RKO (cell line): ENCODE measurements at places on chromosomes 4 and X.

GRCh38 chr4:144591401-144591800 lies 54.6 kb upstream of the HHIP start:
- DNase-seq, result no peak

DNA sequence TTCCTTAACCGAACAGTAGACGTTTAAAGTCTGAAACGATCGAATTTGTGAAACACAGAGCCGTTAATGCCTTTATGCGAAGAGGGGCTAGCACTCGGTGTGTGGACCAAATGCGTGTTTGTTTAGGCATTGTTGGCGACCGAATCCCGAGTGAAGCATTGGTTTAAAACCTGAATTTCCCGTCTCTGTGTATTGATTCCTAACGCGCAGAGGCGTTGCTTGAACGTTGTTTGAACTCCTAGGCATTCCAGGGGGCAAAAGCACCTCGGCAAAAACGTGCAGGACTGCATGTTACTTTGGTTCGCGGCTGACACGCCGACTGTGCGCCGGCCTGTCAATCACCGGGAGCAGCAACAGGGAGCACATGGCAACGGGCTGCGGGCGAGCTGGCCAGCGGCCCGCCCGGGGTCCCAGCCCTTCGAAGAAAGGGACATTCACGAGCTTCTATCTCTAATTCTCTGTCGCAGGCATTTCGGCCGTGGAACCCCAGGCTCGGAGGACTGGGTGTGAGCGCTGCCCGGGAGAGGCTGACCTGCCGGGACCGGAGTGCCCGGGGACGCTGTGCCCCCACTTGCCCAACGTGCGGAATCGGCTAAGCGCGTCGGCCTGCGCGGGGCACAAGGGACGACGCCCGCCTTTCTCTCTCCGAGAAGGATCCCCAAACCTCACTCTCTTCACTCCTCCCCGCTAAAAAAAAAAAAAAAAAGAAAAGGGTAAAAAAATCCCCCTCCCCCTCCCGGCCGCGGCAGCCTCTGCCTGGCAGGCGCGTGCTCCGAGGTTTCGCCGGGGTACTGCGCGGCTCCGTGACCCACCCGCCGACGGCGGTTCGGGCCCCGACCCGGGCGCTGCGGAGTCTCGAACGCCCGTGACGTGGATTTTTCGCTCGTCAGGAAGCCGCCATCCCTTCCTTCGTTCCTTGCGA lies 810 bp downstream of the SPRY1 start:
- peak; percentile 79 for DNase-seq

- peak; percentile 46 for DNase-seq
These were observed 39.3 kb upstream of the LPAR4 start for GRCh38 chrX:78708262-78708661.

- no peak for DNase-seq
These were observed 162.4 kb downstream of the UNC5C start for GRCh38 chr4:95386410-95386809.

- DNase-seq, result no peak
These were observed 29.1 kb downstream of the TRAPPC11 start for GRCh38 chr4:183688216-183688615.

DNA sequence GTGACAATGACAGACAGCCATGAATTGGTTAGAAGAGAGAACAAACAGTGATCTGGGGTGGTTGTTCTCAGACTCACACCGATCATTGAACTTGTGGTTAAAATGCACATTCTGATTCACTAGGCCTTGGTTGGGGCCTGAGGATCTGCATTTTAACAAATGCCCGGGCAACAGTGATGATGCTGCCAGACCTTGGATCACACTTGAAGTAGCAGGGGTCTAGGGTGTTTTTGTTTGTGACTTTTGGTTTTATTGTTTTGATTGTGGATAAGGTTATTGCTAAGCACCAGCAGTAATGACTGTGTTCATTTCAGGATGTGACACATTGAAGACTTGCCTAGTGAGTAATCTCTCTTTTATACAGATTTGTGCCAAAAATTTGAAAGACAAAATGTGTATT lies 36.5 kb downstream of the TXLNG start:
- DNase-seq, result peak; percentile 83

GRCh38 chrX:40104985-40105834 lies 7.5 kb upstream of the BCOR start:
- DNase-seq, result peak; percentile 35

DNA sequence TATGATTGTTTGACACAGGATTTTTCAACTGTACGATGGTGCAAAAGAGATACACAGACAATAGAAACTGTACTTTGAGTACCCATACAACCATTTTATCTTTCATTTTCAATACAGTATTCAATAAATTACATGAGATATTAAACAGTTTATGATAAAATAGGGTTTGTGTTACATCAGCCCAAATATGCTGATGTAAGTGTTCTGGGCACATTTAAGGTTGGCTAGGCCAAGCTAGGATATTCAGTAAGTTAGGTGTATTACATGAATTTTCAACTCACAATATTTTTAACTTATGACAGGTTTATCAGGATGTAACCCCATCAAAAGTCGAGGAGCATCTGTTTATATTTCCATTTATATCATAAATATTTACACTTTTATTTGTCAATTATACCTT lies 42.9 kb upstream of the PLS3 start:
- no peak for DNase-seq

DNA sequence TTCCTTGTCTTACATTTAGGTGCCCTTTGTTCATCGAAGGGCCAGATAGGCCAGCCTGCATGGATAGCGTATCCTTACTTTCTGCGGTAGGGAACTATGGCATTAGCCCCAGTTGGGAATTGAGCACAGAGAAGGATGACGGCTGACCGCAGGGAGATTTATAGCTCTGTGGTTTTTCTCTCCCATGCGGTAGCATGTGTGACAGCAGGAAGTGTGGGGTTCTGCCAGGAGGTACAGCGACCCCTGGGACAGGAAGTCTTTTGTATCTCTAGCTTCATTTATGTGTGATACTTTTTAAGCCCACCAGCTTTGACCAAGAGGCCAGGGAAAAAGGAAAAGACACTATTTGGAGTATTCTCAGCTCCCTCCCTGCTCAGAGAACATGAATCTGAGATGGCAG lies 33.1 kb downstream of the GAB3 start:
- no peak for DNase-seq

DNA sequence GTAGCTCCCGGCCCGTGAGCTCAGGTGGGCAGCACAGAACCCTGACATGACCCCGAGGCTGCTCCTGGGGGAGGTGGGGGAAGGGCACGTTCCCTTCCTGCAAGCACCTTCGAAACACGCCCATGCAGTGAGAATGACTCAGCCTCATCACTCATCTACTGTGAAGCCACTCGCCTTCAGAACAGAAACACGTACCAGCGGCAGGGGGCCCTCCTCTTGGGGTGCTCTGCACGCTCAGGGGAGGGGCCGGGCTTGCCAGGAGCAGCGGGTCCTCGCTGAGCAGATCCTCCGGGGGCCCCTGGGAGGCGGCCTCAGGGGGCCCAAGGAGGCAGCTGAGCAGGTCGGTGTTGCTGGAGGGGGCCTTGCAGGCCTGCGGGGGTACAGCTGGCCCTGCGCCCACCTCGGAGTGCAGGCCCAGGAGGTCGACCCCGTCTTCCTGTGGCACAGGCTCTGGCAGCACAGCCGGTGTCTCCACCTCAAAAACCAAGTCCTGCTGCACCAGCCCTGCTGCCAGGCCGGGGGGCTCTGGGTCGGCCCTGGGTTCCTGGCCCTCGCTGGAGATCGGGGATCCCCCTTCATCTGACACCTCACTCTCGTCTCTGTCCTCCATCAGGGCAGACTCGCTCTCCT lies 40.9 kb upstream of the CPLX1 start:
- peak; percentile 25 for DNase-seq

DNA sequence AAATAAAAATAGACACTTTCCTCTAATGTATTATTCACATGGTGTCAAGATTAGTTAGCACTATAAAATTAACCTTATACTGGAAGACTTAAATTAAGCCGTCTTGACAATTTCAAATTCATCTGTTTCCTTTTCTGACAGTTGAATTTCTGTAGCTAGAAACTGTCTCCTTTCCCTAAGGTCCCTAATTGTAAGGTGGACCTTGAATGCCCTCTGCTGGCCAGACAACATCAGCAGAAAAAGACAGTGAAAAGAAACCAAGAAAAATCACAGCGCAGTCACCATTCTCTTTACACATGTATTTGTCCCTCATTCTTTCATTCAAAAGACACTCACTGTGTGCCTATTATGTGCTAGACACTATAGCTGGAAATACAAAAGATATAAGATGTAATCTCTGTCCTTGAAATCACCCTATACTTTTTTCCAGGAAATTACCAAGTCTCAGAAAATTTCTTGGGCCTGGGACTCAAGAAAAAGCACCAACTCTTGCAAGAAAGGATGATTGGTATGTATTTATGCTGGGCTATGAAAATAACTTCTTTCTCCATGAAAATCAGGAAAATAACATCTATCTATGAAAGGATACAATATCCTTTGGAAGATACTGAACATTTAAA lies 32.7 kb upstream of the AMBN start:
- DNase-seq, result peak; percentile 54

DNA sequence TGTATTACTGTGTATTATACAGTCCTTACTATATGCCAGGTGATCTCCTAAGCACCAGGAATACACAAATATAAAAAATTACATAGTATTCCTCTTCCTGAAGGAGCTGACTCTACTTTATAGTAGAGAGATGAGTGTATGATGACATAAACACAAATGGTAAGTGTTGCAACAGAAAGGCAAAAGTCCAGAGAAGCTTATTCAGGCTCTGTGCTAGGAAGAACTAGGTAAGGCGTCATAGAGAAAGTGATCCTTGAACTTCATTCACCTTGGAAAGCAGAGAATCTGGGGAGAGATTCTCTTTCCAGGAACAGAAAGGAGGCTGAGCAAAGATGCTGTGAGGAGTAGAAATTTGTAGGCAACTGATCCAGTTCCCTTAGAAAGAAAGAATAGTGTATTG lies 115.0 kb upstream of the KCNIP4 start:
- DNase-seq, result no peak

DNA sequence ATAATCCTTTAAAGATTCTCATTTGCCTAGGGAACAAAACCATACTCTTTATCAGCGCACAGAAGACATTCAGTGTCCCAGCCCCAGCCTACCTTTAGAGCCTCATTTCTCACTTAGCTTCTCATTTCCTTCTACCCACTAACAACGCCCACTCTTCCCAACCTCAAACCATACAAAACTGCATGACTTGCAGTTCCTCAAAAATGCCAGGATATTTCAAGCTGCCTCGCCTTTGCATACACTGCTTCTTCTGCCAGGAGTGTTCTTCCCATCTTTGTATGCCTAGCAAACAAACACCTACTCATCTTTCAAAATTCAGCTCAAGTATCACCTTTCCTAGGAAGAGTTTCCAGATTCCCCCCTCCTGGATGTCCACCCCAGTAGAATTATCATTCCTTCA lies 129.9 kb upstream of the ADGRL3 start:
- no peak for DNase-seq

DNA sequence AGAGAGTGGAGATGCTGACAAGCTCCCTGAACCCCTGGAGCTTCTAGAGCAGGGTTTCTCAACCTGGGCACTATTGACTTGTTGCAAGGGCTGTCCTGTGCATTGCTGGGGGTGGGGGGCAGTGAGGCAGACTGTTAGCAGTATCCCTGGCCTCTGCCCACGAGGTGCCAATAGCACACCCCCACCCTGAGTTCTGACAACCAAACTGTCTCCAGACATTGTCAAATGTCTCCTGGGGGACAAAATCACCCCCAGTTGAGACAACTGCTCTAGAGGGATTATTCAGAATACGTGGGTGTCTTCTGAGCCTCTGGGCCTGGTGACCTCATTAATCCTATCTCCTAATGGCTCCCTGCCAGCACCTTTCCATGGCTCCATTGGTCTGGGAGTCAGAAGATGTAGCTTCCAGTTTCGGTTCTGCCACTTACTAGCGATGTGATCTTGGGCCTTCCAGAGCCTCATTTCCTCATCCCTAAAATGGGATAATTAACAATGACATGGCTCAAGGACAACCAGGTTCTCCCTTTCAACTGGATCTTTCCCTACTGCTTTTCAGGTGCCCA lies 17.6 kb upstream of the PJA1 start:
- no peak for DNase-seq

DNA sequence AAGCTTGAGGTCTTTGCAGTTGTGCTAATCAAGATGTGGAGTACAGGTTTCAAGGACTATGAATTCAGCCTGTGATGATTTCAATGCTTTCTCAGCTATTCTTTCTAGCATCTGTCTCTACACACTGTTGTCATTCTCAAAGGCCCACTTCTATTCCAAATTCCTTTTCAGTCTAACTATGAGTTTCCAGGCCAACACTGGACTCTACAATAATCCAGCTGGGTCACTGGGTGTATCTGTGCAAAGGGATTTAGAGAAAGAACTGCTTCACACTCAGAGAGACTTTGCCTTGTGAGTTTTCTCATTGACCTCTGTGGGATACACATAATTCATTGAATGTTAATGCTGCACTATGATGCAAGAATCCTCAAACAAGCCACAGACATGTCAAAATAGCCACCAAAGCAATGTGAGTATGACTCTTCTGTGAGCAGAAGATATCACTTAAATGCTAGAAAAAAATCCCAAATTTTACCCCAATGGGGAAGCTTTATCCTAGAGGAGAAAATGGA lies 171.8 kb upstream of the CLNK start:
- no peak for DNase-seq

GRCh38 chr4:121146530-121146929 lies 17.6 kb downstream of the TNIP3 start:
- DNase-seq, result no peak

DNA sequence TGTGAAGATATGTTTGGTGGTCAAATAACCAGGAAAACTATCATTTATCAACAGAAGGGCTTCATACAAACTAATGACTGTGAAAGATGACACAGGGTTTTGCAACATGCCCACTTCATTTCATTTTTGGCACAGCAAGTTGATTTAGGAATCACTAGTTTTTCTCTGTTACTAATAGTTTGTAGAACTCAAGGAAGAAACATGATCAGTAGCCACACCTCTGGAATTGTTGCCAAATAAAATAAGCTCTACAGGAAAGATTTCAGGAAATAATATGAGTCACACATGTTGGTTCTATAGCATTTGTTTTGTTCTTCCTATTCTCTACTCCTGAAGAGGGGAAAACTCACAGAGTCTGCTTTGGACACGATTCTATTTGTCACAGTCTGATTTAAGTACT lies 255.4 kb downstream of the TLL1 start:
- no peak for DNase-seq

DNA sequence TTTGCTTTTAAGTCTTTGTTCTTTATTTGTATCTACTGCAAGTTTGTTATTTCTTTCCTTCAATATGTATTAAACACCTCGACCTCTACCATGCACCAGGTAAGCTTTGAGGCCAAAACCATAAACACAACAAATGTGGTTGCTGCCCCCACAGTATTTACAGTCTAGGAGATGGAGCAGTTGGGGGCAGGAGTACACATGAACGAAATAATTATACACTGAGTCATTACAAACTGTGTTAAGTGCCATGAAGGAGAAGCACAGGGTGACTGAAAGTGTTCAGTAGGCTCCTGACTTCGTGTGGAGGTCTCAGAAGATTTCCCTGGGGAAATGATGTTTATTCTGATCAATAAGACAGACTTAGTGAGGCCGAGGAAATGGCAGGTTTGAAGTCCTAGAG lies 30.3 kb downstream of the SLC25A43 start:
- DNase-seq, result no peak

GRCh38 chrX:136336623-136337022 lies 35.9 kb downstream of the ADGRG4 start:
- no peak for DNase-seq

GRCh38 chrX:115344885-115345614 lies 55.5 kb downstream of the LUZP4 start:
- peak; percentile 43 for DNase-seq
